BE2C (cell line): ENCODE measurements at places on chromosomes 4 and X.

- no peak for DNase-seq
These were observed 119.3 kb upstream of the AP1S2 start for GRCh38 chrX:15973946-15974345.

DNA sequence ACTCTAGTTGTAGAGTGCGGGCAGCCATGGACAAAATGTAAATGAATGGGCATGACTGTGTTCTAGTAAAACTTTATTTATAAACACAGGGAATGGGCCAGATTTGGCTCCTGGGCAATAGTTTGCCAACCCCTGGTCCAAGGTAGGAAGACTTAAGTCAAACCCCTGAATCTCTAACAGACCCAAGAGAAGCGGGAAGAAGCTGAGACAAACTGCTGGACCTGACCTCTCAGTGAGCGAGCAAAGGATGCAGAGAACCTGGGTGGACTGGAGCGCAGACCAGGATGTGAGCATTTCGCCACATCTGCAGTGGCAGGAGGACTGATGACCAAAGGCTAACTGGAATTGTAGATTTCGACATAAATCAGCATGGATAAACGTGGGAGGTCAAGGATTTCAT is 201.6 kb downstream of the STIM2 start:
- DNase-seq: no peak

- DNase-seq: no peak
These were observed 110.1 kb downstream of the PGRMC2 start for GRCh38 chr4:128177498-128177897.

DNA sequence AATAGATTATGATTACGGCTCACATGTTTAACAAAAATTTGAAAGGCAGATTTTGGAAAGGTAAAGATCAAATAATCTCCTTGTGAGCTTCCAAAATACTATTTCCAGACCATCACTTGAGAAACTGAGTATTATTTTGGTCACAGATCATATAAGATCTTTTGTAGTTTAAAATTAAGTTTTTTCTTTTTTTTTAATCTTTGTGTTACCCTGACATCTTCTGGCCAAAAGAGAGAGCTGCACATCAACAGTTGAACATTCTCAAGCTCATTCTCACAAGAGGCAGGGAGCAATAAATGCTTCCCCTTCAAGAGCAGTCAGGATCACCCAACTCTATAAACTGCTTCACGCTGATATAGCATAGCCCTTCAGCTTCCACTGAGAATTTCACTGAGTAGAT is 15.9 kb downstream of the TMEM192 start:
- no peak for DNase-seq

- DNase-seq: no peak
These were observed 2233.9 kb upstream of the TENM3 start for GRCh38 chr4:180009316-180009715.

DNA sequence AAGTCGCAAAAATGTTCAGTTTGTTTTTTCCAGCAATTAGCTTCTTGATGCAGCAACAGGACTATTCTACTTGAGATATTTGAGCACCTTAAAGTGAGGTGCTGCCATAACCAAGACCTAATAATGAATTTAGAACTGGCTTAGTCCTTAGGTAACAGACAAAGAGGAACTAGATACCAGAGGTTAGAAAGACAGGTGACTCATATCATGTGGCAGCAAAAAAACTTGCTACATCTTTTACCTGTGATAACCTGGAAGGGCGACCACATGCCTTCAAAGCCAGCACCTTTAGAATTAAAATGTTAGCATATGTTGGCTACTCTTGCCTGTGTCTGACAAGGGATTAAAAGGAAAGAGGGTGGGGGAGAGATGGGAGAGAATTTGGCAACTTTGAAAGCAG is 90.4 kb downstream of the ARHGAP6 start:
- DNase-seq: no peak

DNA sequence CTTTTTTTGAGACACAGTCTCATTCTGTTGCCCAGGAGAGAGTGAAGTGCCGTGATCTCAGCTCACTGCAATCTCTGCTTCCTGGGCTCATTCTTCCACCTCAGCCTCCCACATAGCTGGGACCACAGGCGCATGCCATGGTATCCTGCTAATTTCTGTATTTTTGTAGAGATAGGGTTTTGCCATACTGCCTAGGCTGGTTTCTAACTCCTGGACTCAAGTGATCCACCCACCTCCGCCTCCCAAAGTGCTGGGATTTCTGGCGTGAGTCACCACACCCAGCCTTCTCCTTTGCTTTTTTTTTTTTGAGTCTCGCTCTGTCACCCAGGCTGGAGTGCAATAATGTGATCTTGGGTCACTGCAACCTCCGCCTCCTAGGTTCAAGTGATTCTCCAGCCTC is 94.1 kb downstream of the PDS5A start:
- no peak for DNase-seq

DNA sequence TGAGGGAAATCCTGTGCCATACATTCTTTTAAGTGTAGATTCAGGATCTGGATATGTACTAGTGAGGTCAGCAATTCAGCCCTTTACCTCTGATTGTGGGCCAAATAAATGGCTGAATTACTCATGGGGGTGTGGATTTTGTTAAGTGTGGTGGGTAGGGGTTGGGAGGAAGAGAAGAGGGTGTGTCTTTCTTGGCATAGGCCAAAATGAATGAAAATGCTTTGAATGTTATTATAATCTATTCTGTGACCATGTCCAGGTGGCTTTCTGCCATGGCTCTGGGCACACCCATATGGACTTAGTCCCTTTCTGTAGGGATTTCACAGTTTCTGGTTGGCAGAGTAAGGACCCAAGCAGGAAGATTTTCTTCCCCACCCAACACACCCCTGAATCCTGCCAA is 244.3 kb downstream of the CBR4 start:
- DNase-seq: no peak

DNA sequence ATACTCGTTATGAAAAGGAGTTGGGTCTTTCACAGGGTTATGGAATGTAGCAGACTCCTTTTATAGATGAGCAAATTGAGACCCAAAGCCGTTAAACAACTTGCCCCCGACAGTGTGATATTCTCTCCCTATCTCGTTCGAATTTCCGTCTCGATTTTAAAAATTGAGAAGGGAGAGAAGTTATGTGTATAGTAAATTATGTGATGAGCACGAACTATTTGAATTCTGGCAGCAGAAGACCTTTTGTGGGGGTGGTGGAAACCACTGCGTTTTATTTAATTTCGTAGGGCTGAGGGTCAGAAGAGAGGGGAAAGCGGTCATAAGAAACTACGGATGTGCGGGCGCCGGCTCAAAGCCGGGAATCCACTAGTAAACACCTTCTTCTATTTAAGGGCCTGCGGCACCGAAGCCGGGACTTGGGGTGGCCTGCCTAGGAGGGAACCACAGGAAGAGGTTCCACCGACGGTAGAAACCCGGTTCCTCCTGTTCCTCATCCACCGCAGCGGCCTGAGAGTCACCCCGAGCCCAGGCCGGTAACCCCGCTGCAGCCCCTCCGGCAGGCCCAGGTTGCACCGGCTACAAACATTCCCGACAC is 1.5 kb upstream of the DDX3X start:
- no peak for DNase-seq

DNA sequence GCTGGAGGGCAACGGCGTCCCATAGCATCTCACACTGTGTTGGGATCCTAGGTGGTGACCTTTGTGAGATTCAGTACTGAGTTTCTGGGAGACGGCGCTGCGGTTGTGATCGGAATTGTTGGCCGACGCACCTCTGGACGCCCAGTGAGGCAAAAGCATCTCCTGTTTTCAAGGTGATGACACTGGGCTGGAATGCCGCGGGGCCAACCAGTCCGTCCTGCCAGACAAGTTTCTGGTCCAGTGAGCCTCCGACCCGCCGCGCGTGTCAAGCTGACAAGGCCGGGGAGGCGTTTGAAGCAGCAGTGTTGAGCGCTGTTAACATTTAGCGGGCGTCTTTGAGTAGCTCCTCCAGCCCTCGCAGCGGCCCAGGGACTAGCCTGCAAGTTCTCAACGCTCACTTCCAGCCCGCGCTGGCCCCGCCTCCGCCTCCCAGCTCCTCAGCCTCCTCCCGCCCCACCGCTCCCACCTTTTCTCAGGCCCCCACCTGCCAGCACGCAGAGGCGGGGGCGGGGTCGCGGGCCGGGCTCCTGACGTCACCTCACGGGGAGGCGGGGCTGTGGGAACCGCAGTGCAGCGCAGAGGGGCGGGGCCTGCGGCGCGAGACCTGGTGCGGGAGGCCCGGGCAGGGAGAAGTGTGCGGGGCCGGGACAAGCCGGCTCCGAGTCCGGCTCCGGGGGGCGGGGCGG is 482 bp upstream of the CDS1 start:
- DNase-seq: peak; percentile 86

GRCh38 chrX:16785247-16786138 is 773 bp upstream of the TXLNG start:
- no peak for DNase-seq

DNA sequence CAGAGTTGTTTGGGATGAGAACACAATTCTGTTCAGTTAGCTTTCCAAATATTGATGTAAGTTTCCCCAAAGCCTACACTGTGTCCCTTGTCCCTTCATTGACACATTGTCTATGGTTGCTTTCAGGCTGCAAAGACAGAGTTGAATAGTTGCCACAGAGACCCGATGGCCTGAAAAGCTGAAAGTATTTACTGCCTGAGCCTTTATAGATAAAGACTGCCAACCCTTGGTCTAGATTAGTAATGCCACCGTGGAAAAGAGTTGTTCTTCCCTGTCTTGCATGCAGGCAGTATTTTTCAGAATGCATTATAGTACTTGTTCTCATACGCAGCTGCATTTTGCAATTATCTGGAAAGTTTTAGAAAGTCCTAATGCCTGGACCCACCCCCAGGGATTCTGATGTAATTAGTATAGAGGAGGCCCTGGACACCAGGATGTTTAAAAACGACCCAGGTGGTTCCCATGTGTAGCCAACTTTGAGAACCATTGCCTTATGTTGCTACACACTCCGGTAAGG is 180.8 kb downstream of the FRMPD4 start:
- no peak for DNase-seq

DNA sequence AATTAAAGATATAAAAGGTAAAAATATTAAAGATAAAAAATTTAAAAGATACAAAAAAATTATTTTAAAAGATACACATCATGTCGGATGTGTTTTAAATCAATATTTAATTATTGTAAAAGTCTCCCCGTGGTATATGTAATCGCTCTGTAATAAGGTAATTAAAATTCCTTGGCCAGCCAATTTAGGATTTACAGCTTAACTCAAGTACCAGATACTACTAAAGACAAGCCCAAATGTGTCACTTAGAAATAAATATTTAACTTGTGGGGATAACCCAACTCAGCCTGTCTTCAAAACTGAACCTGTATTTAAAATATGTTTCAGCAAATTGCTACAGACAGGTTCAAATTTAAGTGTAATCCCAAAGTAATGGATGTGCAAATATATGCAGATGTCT is 56.0 kb downstream of the GPR82 start:
- DNase-seq: no peak

- no peak for DNase-seq
These were observed 568.3 kb downstream of the ANKRD50 start for GRCh38 chr4:124144238-124144654.

DNA sequence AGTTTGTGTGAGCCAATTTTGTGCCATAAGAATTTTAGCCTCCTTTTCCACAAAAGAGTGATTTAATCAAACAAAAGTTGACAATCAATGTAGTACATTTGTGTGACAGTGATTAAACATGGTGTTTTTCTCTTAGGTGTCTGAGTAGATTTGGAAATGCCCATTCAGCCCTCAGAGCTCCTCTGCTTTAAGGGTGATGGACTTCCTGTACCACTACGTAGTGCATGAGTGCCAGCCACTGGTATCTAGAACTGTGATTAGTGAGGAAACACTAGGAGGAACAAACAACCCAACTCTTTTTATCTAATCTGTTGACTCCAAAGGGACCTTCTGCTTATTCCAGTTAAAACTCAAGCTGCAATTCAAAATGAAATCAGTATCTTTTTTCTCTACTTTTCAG is 151.7 kb downstream of the SNCA start:
- no peak for DNase-seq

DNA sequence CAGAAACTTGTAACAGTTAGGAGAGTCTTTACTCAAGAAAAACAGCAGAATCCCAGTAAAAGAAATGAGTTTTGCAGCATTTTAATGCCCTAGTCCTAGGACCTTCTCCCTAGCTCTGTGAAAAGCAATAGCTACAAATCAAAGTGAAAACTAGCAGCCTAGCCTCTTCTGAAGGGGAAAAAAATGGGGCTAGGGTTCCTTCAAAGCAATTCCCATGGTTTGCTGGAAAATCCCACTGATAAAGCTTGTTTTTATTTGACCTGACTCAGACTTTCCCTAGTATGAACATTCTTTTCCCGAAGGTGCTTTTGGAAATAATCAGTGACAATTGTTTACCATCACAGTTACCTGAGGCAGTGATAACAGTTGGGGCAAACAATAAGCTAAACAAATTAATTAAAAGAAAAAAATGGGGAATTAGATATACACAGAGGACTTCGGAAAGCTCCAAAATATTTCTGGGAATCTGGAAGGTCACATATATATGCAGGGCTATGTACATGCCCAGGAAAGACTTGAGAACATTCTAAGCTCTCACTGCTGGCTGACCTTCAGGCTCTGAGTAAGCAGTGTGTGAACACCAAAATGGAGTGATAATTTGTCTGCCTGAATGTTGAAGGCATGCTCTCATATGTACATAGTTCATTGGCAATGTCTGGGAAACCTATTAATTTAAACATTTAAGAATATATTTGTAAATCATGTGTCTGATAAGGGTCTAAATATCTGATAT is 285.9 kb downstream of the KCTD8 start:
- no peak for DNase-seq

GRCh38 chr4:99447079-99447478 is 11.9 kb upstream of the ADH7 start:
- DNase-seq: no peak

GRCh38 chr4:10666616-10667015 is 18.0 kb downstream of the CLNK start:
- no peak for DNase-seq

DNA sequence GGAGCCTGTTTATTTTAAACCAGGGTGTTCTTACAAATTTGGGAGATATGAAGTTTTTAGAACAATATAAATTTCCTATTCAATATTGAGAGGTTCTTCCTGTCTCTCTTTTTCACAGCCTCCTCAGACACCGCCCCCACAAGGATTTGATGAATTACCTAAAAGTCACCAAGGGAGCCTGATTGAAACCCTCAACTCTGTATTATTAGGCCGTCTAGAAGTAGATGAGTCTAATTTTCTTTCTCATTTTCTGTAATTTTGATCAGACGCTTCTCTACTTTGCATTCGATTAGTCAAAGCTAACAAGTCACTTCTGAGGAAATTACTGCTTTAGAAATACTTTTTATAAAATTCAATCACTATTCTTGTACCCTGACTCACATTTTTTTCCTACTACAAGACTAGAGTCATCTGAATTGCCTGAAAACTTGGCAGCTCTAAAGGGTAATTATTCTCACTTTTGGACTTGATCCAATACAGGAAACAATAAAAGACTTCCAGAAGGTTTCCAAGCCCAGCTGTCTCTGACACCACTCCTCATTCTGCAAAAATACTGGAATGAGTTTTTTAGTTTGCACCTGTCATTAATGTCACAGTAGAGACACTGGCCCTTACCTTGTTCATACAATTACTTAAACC is 111.2 kb downstream of the ELOVL6 start:
- no peak for DNase-seq

GRCh38 chr4:124997991-124998390 is 285.5 kb upstream of the ANKRD50 start:
- no peak for DNase-seq

GRCh38 chr4:24840362-24840761 is 45.0 kb downstream of the SOD3 start:
- no peak for DNase-seq
